Naive thymus-derived CD4-positive, alpha-beta T cell (primary cell): ENCODE measurements at places on chromosomes 13 and 19. TPM values are rescaled to one million over a fixed set of nuclear protein-coding genes. Genes with fewer than 3 reads are reported as not detected.
A peak's percentile ranks its signal among the peaks of the same experiment; 100 is the strongest.

DNA sequence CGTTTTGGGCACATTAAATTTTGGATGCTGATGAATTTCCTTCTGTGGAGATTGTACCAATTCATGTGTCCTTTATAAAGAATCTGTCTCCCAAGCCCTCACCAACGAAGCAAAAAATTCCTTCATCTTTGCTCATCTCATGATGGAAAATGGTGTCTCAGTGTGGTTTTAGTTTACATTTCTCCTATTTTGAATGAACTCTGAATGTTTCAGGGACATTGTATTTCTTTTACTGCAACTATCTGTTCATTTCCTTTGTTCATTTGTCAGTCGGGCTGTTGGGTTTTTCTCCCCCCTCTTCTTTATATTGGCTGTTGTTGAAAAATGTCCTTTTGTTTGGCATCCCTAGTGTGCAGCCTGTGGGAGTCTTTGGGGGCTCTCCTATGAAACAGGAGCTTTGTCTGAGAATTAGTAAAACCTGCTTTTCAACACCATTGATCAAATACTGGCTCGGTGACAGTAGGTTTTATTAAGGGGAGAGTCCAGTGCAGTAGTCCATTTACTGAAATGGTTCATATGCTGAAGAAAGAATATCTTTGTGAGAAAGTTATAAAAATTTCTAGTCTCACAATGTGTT is 91.3 kb upstream of the C1QTNF9B start:
- no peak for DNase-seq

The KLK12 gene
- total RNA-seq: not detected

The STAP2 gene
- 2.6 TPM for total RNA-seq

DNA sequence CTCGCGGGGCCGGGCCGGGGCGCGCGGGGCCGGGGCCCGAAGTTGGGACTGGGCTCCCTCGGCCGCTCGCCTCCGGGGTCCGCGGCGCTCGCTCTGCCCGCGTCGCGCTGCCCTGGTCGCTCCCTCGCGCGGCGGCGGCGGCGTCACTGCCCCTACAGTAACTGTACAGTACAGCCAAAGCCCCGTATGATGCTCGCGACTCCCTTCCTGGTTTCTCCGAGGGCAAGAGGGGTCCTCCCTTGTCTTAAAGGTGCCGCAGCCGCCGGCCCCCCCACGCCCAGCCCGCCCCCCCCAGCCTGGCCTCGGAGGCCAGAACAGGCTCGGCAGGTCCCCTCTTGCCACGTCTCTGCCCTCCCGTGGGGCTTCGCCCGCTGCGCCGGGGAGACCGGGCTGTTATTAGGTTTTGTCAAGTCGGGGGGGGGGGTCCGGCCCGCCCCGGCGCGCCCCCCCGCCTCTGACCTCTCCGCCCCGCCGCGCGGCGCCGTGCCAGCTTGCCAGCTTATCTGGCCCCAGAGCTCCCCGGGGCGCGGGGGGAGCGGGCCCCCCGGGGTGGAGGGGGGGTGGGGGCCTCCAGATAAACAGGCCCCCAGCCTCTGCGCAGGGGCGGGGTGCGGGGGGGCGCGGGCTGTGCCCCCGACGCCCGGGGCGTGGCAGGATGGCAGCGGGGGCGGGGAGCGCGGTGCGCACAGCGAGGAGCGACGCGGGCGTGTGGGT is at the start of gene ZBTB7A:
Gene ZBTB7A, minus strand, starts transcription at position 218 of the 714 bp plus-strand sequence. CDS start 11,667 bp downstream, outside the sequence.
- DNase-seq: peak; percentile 80

- no peak for DNase-seq
These were observed 78.2 kb downstream of the LRCH1 start for GRCh38 chr13:46631179-46631542.

GRCh38 chr13:99280166-99280565 is 22.0 kb upstream of the GPR18 start:
- DNase-seq: no peak

The OR10H5 gene
- total RNA-seq: not detected

DNA sequence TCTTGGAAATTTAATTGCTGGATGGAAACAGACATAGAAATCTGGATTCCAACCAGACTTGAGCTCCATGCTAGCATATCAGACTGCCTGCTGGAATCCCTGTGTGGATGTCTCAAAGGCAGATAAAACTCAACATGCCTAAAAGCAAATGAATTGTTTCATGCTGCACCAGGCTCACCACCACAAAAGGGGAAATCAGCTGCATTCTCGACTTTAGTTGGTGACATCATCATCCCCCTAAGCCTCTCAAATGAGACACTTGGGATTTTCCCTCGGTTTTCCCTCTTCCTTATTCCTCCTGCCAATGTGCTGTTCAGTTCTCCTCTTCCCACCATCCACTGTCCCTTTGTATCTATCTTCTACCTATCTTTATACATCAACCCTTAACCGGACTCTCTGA is 134.3 kb downstream of the ZDHHC20 start:
- no peak for DNase-seq

GRCh38 chr13:112885782-112886268 is 83.2 kb upstream of the MCF2L start:
- no peak for DNase-seq

DNA sequence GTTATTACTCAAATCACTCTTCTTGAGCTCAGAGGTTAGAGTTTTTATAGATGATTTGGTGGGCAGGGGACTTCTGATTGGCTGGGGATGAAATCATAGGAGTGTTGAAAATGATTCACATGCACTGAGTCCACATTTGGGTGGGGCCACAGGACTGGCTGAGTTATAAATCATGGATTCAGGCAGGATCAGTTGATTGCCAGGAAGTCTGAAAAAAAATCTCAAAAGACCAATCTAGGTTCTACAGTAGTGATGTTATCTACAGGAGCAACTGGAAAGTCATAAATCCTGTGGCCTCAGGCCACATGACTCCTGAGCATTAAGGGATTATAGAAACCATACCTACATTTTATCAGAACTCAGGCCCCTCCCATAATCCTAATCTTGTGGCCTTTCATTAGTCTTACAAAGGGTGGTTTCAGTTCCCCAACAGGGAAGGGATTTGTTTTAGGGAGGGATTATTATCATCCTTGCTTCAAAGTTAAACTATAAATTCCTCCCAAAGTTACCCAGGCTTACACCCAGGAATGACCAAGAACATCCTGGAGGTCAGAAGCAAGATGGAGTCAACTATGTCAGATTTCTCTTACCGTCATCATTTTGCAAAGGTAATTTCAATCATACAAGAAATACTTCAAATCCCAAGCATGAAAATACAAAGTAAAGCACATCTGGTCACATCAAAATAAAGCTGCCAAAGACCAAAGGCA is 5.6 kb upstream of the CCDC70 start:
- no peak for DNase-seq

GRCh38 chr13:69199664-69200063 is 908.0 kb upstream of the ATXN8OS start:
- DNase-seq: no peak

DNA sequence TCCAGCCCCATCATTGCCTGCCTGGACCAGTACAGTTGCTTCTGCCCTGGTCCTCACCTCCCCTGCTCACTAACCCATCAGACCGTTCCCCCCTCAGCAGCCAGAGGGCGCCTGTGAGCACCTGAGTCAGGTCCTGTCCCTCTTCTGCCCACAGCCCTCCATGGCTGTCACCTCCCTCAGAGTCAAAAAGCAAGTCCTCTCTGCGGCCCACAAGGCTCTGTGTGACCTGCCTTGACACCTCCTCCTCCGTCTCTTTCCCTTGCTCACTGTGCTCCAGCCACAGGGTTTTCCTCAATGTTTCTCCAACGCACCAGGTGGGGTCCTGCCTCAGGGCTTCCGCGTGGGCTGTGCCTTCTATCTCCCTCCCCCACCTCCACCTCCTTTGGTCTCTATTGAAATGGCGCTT is 29.4 kb upstream of the PTPRS start:
- peak; percentile 8 for DNase-seq

GRCh38 chr13:94711561-94712286 is 621 bp downstream of the SOX21 start:
- DNase-seq: no peak

The TMEM86B gene
- total RNA-seq: 9.8 and 10.4 TPM in 2 replicates

DNA sequence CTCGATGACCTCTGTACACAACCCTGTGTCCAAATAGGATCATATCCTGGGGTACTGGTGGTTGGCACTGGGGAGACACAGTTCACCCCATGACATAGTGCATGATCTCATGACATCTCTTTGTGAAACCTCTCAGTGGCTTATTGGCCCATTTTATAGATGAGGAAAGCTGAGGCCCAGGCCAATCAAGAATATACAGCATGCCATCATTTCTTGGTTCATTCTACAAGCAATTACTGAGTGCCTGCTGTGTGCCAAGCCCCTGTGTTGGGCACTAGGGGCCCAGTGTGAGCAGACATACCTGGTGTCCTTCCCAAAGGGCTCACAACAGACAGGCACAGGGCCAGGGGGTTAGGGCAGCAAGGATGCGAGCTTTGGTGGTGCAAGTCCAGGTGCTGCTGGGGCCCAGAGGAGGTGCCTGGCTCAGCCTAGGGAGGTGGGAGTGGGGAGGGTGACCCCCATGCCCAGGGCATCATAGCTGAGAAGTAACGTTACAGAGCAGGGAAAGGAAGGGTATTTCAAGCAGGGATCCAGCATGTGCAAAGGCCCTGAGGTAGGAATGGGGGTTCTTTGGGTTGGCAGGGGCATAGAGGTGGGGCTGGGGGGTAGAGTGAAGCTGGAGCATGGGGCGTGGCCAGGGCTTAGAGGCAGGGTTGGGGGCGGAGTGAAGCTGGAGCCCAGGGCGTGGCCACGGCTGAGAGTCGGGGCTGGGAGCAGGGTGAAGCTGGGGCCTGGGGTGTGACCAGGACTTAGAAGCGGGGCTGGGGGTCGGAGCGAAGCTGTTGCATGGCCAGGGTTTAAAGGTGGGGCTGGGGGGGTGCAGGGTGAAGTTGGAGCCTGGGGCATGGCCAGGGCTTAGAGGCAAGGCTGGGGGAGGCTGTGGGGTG is 20.7 kb downstream of the COLGALT1 start:
- no peak for DNase-seq

The LGALS4 gene
- 9.8 TPM for total RNA-seq

The PCP2 gene
- total RNA-seq: 2.2 and 3.6 TPM in 2 replicates

GRCh38 chr19:4434391-4434790 is 23.2 kb downstream of the UBXN6 start:
- no peak for DNase-seq

The RFPL4AL1 gene
- total RNA-seq: not detected

DNA sequence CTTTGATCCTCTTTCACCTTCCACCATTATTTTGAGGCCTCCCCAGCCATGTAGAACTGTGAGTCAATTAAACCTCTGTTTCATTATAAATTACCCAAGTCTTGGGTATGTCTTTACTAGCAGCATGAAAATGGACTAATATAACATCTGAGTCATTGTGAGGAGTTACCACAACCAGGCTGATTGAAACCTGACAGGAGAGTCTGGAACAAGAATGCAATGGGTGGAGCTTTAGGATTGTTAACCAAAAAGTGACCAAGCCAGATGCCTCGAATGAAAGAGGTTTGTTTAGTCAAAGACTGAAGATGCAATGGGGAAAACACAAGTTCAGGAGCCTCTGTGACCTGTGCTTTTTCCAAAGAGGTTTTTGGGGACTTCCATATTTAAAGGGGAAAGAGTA is 659.0 kb downstream of the SLITRK6 start:
- DNase-seq: no peak

- no peak for DNase-seq
These were observed 406.8 kb downstream of the MYO16 start for GRCh38 chr13:109036078-109036780.

The OR7A5 gene
- total RNA-seq: not detected

The PRTN3 gene
- not detected for total RNA-seq

The TMEM38A gene
- 0.57 TPM for total RNA-seq

The REEP6 gene
- total RNA-seq: 3.6 TPM

GRCh38 chr13:94696171-94696570 is 16.2 kb downstream of the SOX21 start:
- DNase-seq: no peak

GRCh38 chr19:38924388-38924787 is 6.2 kb downstream of the SARS2 start:
- DNase-seq: no peak

GRCh38 chr13:23899555-23899954 is 2.3 kb upstream of the C1QTNF9B start:
- peak; percentile 36 for DNase-seq

The ZNF543 gene
- total RNA-seq: 8.0 TPM
